GM13976 (cell line): ENCODE measurements at places on chromosomes 7 and 10.

DNA sequence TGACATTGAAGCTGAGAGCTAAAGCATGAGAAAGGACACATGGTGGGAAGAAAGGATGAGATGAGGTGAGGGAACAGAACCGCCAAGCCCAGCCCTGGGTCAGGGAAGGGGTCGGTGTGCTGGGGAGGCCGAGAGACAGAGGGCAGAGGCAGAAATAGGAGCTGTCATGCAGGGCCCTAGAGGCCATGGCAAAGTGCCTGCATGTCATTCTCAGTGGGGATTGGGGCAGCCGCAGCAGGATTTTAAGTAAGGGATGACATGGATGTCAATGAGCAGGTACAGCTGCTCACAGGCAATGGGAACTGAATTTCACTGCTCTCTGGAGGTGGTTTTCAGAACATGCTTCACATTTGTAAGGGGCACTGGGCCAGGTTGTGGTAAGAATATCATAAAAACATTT lies 227.4 kb downstream of the RAB11FIP2 start:
- no peak for DNase-seq

DNA sequence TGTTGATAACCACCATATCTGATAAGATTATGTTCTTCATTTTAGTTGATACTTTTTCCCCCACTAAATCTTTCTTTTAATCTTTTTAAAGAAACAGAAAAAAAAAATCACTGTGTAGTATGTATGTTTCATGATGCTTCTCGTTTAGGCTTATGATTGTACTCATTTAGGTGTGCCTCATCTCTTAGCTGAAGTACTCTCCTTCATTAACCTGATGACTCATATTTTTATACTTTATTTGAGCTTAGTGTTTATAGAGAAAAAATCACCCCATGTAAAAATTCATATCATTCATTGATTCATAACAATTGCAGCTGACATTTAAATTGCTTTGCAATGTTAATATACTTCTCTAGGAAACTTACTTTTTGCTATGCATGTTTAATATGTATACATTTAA lies 158.9 kb downstream of the MLLT10 start:
- DNase-seq: no peak

GRCh38 chr7:157299613-157300368 lies 37.0 kb upstream of the DNAJB6 start:
- DNase-seq: no peak

DNA sequence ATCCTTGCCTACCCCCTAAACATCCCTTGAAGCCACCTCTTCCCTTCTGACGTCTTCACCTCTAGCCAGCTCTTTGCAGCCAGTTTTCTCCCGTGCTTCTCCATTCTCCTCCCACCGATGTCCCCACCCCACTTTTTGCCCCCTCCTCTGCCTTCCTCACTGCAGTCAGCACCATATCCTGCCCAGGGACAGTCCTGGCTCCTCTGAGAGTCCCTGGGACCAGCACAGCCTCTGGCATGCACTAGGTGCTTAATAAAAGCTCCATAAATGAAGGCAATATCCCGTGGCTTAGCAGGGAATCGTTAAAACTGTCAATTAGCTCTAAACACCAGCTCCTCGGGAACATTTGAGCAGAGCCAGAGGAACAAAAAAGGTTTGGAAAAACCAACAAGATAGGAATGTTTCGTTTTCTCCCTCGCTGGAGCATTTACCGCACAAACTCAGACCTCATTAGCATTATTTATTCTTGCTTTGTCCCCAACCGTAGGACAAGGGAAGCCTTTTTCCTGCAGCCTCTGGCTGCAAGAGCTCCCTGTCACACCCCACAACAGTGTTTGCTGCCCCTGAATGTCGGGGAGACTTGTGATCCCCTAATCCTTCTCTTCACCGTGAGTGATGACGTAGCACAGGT lies 16.1 kb downstream of the MYL10 start:
- no peak for DNase-seq

DNA sequence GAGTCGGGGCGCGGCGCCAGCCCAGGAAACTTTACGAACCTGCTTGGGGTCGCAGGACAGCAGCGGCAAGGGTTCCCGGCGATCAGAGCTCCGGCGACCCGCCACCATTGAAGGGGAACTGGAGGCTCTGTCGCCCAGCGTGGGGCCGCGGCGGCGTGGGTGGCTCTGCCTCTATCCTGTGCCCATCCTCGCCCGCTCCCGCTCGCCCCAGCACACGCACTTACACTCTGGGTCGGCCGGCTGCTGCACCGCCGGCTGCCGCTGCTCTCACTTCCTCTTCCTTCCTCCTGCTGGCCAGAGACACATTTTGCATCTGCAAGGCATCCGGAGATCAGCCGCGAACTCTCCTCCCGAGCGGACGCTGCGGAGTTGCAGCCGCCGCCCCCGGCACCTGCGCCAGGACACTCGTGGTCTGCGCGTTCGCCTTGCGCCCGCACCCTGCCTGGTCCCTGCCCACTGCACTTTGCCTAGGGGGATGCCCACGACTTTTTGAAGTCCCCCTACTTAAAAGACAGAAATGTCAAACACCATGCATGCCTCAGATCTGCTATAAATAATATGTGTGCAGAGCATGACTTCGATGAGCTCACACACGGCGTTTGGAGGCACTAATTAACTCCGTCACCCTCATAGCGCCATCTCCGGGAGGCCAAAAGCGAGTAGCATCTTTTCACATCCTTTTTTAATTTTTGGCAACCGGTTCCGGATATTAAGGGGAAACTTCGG lies at the start of gene ELMO1:
Gene ELMO1, minus strand, starts transcription at position 229 of the 726 bp plus-strand sequence. CDS start 106,174 bp downstream, outside the sequence.
- peak; percentile 91 for DNase-seq

- DNase-seq: no peak
These were observed 19.7 kb downstream of the BHLHA15 start for GRCh38 chr7:98230746-98231471.

DNA sequence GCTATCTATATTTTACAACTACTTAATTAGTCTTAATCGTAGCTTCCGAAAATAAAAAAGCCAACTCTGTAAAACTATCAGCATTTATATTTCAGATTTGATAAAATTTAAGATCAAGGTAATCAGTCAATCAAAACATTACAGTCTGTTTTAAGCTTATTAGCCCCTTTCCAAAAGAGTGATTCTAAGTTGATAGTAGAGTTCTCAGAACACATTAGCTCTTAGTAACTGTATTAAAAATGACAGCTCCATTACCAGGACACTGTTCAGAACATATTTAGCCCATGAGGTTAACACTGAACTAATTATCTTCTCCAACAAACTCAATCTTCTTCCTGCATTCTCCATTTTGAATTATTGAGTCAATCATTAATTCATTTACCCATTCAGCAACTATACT lies 110.3 kb upstream of the PALS2 start:
- DNase-seq: no peak

GRCh38 chr10:62869958-62870357 lies 53.8 kb upstream of the EGR2 start:
- DNase-seq: no peak

GRCh38 chr7:137687556-137688265 lies 159.1 kb downstream of the DGKI start:
- DNase-seq: no peak

DNA sequence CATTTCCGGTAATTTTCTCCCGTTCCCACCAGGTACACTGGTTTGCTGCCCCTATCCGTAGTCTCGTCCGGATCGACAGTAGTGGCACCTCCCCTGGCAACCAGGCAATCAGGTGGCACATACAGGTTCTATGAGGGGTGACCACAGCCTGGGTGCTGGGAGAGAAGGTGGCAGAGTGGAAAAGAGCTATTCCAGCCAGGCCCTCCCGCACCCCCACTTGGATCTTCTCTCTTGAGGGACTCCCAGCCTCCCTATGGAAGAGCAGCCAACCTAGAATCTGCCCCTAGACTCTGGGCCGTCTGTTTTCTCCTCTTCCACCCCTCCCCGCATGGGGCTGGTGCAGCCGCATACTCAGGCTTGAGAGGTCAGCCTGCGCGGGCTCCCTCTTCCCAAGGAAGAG lies 58.6 kb downstream of the GPR26 start:
- DNase-seq: no peak

- no peak for DNase-seq
These were observed 248.2 kb upstream of the PPP2R2D start for GRCh38 chr10:131652438-131653139.

GRCh38 chr7:82567841-82568240 lies 124.3 kb upstream of the CACNA2D1 start:
- DNase-seq: no peak

DNA sequence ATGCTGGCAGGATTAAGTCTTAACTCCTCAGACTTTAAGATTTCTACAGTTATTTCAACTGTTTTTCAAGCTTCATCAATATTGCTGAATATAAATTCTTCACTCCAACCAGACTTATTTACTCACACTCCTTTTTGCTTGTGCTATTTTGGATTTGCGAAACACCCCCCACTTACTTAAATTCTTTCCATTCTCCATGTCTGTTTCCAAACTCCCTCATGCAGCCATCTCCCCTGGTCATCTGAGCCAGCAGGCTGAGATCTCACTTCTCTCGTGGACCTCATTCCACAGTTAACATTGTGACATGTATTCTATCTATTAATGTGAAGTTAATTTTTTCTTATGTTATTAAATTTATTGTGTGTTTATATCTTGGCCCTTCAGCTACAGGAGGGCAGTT lies 188.9 kb upstream of the HDAC9 start:
- DNase-seq: no peak

GRCh38 chr10:110976577-110976976 lies 57.2 kb downstream of the SHOC2 start:
- DNase-seq: no peak

GRCh38 chr10:110118891-110119621 lies 88.3 kb upstream of the MXI1 start:
- DNase-seq: no peak

DNA sequence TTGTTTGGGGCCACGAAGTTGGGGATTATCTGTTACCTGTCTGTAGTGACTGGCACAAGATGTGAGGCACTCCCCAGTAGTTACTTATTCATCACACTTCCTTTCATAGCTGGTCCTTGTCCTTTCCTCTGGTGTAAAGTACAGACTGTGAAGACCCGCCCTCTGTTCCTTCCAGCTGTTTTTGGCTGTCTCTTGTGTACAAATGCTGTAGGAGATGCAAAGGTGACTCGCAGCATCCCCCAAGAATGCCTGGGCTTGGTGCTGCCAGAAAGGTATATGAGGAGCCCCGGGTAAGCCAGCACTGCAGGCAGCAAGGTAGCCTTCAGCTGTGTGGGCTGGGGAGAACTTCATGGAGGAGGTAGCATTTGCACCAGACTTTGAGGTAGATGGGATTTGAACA lies 236.6 kb downstream of the EBF3 start:
- DNase-seq: no peak

DNA sequence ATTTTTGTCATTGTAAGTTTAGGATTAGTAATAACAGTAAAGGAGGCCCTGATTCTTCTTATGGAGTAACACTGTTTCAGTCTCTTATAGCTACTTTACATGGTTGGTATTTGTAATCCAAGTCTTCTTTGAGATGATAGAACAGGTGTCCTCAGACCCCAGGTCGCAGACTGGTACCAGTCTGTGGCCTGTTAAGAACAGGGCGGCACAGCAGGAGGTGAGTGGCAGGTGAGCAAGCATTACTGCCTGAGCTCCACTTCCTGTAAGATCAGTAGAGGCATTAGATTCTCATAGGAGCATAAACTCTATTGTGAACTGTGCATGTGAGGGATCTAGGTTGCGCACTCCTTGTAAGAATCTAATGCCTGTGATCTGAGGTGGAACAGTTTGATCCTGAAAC lies 77.3 kb downstream of the STK31 start:
- DNase-seq: no peak

GRCh38 chr10:130430291-130430690 lies 294.1 kb downstream of the GLRX3 start:
- no peak for DNase-seq

DNA sequence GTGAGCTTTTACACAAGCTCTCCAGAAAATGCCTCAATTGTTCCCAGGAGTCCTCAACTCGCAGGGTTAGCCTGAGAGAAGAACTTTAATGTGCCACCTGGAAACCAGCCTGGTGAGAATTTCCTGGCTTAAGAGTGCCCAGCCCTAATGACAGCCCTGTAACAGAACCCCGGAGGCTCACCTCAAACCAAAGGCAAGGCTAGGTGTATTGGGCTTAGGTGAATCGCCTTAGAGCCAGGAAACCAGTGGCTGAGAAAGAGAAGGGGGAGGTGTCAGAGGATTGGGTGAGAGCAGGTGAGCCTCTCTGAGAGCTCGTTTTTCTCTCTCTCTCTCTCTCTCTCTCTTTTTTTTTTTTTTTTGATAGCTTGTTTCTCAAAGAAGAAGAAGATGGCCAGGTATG lies 7.3 kb downstream of the OCM2 start:
- DNase-seq: no peak

DNA sequence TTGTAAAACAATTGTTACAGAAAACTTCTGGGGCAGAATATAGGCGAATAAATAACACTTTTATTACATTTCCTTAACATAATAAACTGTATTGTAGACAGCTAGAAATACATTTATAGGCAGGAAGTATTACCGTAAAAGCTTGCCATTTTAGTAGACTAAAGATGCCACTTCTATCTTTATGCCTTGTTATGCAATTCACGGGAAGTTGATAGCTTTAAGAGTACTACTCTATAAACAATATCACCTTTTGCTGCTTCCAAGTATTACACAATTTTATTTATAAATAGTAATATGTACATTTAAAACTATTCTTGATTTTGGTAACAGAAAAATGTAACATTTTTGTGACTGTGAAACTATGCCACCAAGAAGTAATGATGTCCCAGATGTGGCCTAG lies 37.9 kb downstream of the PALS2 start:
- DNase-seq: no peak
